ENCODE measurements at places on chromosomes 2 and 18.
A peak's percentile ranks its signal among the peaks of the same experiment; 100 is the strongest.

DNA sequence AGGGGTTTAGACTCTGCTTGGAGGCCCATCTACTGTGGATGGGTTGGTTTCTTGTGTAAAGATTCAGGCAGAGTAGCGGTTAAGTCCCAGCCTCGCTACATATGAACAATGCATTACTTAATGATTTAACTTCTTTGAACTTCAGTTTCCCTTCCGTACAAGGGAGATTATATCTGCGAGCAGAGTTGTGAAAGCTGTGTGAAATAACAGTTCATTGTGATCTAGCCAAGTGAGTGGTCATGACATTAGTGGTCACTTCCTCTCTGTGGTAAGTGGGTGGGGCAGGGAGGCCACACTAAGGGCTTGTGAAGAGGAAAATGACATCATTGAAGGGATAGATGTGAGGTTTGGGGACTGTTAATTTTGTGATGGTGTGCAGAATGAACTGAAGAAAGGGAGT lies 14.1 kb upstream of the MEX3C start:
- DNase-seq: peak; percentile 64

DNA sequence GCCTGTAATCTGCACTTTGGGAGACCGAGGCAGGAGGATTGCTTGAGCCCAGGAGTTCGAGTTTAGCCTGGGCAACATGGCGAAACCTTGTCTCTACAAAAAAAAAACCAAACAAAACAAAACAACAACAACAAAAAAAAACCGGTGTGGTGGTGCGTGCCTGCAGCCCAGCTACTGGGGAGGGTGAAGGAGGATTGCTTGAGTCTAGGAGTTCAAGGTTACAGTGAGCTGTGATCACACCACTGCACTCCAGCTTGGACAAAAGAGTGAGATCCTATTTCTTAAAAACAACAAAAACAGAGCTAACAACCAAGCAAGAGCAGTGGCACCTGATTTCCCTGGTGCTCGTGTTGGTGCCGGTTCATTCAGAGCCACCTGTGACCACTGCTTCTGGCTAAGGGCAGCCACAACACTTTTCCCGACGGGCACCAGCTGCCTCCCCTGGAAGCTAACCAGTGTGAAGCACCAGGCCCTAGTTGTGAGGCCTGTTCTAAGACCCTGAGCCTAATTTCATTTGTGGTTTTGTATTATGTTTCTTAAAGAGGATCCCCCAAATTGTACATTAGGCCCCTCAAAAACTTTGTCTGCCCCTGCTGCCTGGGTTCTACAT lies 1.3 kb downstream of the AOX1 start:
- no peak for DNase-seq

DNA sequence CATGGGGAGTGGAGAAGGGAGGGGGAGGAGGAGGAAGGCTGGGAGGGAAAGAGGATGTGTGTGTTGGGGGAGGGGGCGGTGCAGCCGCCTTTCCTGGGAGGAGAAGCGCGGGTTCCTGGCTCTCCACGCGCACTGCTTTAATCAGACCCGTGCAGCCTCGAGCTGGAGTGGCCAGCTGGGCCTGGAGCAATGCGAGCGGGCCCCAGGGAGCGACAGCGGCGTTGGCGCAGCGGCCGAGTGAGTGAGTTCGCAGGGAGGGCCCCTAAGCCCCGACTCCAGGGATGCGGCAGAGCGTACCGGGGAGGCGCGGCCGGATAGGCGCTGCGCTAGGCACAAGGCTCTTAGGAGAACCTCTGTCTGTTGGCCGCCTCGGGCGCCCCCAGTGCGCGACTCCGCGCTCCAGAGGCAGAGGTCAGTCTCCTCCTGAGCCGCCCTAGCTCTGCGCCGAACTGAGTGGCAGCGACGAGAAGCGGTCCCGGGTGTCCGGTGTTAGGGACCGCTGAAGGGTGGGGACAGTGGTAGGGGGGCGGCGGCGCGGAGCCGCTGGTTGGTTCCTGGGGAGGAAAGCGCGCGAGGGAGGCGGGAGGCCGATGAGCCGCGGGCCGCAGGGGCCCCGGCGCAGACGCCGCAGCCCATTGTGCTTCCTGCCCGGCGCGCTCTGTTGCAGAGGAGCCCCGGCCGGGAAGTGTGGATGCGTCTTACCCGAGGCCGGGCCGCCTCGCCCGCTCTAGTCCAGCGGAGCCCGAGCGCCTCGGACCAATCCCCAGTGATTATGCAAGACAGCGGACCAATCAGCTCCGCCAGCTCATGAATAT lies 455 bp upstream of the DLX1 start:
- peak; percentile 62 for DNase-seq

DNA sequence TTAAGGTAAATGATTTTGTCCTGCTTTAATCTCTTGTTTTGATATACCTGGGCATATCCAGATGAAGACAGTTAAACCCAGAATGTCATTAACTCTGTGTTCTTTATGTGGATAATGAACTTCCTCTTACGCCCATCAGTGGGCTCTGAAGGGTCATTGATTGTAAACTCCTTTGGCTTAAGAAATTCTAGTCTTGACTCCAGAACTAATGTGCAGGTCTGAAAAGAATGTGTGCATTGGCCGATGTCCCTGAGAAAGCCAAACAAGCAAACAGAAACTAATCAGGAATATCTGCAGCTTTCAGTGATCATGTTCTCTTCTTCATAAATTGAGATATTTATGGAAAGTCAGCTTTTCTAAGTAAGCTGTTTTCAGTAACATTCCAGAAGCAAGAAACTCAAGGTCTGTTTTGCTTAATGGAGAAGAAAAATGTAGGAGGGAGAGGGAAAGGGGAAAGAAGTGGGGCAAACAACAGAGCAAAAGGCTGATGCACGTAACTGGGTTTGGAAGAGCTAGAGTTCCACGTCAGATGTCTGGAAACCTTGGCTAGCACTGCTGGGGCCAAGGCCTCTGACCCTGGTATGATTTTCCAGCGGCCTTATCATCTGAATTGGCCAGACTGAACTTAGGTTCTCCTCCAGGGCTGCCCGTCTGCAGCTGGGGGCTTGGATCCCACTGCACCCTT lies 61.3 kb upstream of the FHL2 start:
- no peak for DNase-seq

- no peak for DNase-seq
Observed at GRCh38 chr2:212646698-212647366, 108.2 kb upstream of the ERBB4 start.

GRCh38 chr2:47486841-47487497 lies 84.0 kb downstream of the MSH2 start:
- DNase-seq: peak; percentile 12

Measured in CD4-positive, alpha-beta T cell treated with Interleukin-21 for 1 hour (primary cell).